Stimulated activated CD8-positive, alpha-beta memory T cell treated with anti-CD3 and anti-CD28 coated beads, Interleukin-2, amount 100 ng/mL, for 1 hour (primary cell): ENCODE measurements at places on chromosomes 11 and 22.
A peak's percentile ranks its signal among the peaks of the same experiment; 100 is the strongest.

DNA sequence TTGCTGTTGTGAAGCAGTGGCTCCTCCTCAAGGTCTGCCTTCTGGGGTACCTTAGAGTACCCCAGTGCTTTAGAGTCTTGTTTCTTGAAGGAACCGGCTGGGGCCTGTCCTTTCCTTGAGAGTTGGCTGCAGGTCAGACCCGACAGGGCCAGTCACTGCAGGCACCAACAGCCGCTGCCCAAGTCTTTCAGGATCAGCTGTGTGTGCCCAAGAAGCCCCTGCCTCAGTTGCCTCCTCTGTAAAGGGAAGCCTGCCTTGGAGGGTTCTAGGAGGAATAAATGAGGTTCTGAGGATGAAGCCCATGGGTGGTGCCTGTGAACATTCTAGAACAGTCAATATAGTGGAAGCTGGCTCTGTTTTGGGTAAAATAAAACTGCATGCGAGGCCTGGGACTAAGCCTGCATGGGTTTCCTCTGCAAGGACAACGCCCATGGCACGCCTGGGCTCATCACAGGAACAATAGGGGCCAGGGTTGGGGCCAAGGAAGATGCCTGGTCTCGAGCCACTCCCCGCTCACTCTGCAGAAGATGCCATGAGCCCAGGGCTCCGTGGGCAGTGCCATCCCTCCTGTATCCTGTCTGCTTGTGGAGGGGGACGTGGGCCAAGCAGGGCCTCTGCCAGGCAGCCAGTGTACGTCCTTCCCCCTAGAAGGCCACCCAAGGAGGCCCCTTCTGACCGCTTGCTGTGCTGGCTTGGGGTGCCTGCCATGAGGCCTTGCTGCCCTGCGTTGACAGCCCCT is 81.6 kb downstream of the MED15 start:
- no peak for DNase-seq

DNA sequence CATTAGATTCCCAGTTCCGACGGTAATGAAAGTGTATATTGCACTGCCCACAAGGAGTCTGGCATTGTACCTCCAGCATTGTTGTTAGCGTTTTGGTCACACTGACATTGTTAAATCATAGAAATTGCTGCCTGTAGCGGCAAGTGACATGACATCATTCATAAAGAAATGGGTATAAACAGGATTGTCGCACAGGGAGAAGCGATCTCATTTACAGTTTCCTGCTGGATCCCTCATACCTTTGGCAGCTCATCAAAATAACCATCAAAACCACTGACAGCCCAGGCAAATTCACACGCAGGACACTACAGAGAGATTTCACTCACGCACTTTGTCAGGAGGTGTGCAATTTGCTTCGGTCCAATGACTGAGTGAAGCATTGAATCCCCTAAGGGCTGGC is 3.5 kb downstream of the HTR3B start:
- no peak for DNase-seq

DNA sequence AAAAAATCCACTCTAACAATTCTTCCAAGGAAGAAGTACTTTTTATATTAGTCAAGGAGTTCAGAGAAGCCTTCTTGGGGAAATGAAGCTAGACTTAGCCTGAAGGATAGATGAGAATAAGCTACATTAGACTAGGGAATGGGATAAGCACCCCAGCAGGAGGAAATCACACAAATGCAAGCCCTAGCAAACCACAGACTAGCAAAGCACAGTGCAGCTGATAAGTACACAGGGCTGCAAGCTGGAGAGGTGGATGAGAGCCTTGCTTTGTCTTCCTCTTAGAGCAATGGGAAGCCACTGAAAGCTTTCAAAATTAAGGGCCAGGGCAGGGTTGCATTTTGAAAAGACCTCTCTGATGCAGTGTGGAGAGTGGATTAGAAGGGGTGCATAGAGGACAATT is 946.2 kb downstream of the LRRC4C start:
- no peak for DNase-seq

DNA sequence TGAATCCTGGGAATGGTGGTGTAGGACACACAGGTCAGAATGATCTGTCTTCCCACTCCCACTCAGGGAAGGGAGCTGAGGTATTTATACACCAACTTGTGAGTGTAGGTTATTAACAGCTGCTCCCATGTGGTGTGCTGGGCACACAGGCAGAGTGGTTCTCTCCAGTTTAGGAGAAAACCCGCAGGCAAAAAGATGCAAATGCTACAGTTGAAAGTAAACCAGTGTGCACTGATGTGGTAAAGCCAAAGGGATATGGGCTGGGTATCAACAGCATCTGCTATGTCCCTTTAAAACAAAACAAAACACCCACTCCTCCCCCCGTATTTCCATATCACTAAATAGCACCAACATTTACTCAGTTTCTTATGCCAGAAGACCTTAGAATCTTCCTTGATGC is 75.4 kb upstream of the SYT13 start:
- DNase-seq = no peak

GRCh38 chr11:120945042-120945441 is 78.9 kb upstream of the TBCEL start:
- no peak for DNase-seq

DNA sequence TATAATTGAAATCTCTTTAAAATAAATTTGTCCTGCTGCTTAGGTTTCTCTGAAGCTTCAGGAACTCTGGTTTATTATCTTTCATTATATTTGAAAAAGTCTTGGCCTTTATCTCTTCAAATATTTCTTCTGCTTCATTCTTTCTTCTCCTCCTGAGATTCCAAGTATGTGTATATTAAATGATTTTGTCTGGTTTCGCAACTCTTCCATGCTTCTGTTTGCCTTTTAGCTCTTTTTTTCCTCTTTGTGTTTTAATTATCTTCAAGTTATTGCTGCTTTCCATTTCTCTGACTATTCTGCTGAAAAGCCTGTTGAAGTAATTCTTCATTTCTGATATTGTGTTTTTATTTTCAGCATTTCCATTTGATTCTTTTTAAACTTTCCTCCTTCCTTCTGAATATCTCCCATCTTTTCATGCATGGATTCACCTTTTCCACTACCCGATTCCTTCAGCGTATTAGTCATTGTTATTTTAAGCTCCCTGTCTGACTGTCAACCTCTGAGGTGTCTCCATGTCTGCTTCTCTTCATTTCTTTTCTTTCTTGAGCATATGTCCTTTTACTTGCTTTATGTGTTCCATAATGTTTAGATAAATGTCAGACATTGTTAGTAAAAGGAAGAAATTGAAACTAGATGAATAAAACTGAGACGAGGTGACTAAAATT is 46.6 kb upstream of the CTSC start:
- no peak for DNase-seq

DNA sequence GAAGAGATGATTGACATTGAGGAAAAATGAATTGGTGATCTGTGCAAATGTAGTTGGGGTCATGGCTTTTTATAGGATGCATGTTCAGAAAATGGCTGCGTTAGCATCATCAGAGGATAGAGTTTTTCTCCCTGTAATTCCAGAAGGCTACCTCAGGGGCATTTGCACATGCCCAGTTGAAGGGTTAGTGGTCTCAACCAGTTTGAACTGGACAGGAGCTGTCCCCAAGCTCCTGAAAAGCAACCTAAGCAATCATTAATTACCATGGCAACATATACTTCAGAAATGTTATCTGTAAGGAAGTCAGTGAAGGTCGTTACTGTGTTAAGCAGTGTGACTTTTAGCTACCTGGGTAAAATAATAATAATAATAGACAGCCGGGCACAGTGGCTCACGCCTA is 29.3 kb downstream of the TUG1 start:
- no peak for DNase-seq

DNA sequence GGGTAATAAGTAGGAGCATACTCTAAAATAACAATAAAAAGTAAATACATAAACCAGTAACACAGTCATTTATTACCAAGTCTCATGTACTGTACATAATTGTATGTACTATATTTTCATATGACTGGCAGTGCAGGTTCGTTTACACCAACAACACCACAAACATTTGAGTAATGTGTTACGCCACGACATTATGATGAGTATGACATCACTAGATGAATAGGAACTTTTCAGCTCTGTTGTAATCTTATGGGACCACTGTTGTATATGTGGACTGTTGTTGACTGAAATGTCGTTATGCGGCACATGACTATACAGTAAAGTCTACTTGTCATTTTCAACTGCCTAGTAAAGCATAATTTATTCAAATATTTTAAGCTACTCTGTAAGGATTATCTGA is 18.6 kb downstream of the KIF18A start:
- no peak for DNase-seq

DNA sequence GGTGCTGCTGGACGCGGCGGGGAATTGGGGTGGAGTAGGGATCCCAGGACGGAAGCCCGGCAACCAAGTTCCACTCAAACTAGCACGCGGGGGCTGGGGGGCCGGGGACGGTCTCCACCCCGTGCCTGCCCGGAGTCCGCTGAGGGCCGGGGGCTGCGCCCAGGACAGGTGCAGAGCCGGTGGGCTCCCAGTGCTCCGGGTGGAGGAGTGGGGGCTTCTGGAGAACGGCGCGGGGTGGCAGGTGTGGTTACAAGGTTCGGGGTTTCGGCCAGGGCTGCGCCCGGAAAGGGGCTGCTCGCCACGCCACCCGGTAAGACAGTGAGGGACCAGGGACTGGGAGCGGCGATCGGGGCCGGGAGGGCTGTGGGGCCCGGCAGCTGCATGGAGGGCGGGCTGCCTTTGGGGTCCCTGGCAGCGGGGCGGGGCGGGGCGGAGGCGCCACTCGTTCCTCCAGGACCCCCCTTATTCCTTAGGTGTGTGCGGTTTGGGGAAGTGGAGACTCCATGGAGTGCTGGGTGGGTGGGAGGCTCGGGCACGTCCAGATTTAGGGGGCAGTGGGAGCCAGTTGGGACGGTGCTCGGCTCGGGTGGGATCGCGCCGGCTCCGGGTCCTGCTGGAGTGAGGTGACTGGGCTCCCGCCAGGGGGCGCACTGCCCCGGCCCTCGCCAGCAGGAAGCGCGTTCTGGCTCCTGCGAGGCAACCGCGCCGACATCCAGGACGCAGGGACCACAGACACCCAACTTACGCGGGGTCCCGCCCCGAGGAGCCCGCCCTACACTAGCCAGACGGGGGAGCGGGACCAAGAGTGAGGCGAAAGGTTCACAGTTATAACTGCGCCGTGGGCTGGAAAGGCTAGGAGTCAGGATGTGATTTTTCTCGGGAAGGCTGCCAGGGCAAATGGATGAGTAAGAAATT is 868 bp downstream of the TSPAN18 start:
- DNase-seq = peak; percentile 46

DNA sequence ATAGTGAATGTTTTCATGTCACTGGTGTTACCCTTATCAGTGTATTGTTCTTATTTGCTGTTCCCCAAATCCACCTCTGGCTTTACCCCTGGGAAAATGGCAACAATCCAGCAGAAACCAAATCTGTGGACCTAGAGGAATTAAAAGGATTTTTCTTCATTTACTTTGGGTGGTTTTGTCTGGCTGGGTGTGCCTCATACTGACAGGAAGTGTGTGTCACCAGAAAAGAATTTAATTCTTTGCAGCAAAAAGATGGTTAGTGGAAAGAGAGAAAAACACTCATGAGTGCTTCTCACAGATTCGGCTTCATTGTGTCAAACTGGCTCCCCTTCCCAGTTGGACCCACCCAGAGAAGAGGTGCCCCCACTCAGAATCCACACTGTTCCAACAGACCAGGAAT is 38.9 kb downstream of the FZD4 start:
- no peak for DNase-seq

DNA sequence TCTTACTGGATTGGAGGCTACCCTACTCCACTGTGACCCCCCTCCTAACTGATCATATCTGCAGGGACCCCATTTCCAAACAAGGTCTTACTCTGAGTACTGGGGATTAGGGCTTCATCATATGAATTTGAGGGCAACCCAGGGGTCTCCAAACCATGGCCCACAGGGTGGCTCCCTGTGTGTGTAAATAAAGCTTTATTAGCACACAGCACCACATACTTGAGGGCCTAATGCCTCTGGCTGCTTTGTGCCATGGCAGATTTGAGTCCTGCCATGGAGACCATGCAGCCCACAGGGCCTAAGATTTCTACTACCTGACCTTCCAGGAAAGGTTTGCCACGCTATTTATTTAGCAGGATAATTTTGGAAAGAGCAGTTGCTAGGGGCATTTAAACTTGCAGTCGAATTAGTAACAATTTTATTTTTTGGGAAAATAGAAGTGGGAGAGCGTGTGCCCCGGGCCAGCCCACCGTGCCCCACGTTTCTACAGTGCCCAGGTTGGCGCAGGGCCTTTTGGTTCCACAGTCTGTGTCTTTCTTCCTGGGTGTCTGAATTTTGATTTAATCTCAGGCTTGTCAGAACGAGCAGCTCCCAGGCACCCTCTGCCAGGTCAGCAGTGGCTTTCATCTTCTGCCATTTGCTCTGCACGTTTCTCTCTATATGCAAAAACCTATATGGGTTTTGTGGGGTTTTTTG is 92.3 kb downstream of the KCNQ1 start:
- no peak for DNase-seq
